AG08396 (cell line): ENCODE measurements at places on chromosomes 7 and 10.

DNA sequence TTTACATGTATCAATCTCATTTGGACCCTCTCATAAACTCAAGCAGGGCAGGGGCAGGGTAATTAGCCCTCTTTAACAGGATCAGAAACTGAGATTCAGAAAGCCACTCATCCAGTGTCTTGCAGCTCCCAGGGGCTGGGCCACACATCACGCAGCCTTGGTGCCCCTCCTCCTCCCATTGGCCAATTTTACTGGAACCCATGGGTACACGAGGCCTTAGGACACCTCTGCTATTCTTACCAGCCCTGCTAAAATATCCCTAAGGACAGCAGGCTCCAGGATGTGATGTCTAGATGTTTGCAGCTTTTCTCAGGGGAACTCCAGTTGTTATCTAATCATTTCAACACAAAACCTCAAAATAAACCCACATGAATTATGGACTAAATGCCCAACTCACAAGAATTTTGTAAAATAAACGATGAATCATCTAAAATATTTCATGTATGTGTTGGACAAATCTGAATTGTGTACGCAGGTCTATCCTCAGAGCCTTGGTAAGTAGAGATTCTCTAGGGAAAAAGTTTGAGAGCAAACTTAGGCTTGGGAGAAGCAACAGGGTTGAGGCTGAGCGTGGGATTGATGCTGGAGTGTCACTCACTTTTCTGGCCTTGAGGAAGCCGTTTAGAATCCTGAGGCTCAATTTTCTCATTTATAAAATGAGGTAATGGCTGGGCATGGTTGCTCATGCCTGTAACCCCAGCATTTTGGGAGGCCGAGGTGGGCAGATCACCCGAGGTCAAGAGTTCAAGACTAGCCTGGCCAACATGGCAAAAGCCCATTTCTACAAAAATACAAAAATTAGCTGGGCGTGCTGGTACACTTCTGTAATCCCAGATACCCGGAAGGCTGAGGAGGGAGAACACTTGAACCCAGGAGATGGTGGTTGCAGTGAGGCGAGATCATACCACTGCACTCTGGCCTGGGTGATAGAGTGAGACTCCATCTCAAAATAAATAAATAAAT lies 69.7 kb upstream of the TNS3 start:
- peak; percentile 78 for DNase-seq

GRCh38 chr10:124651402-124651891 lies 92.7 kb downstream of the FAM53B start:
- DNase-seq, result no peak

DNA sequence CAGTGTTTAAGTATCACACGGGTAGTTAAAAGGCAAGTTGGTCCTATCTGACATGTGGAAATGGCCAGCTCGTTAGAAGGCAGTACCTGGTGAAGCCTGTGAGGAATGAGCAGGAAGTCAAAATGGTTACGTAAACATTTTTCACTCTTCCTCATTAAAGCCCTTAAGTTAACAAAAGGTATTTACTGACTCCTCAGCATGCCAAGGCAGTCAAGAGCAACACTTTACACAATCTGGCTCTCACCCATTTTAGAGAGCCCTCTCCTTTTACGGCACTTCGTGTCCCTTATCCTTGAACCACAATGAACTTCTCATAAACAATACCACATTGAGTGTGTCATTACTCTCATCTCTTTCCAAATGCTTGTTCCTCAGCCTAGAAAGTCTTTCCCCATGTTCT lies 11.0 kb upstream of the RSBN1L start:
- DNase-seq, result no peak

- no peak for DNase-seq
Observed at GRCh38 chr10:69729326-69730048, 72.2 kb upstream of the COL13A1 start.

- DNase-seq, result peak; percentile 78
Observed at GRCh38 chr10:132575320-132576201, 38.0 kb downstream of the INPP5A start.

DNA sequence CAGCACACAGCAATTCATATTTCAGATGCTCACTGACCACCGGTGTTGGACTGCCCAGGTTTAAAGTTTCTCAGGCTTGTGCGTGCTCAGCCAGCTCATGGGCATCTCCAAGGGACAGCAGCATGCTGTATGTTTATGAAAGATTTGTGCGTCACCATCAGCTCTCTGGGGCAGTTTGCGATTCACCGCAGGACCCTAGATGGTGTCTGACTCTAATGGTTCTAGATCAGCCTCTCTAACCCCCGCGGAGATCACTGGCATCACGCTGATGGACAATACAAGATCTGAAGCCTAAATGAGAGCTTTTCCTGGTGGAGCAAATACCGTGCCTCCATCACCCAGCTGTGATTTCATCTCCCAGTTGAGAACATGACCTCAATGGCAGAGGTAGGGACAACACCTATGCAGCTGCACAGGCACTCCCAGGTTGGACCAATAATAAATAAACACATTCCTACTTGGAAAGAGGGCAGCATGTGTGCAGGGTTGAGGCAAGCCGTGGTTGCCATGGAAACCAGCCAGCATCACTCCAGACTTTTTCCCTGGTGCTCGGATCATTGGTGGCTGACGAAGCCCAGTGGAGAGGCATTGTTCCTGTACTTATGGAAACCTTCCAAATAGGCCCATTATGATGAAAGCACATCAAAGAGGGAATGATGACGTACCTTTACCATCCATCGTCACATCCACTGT lies 253.6 kb downstream of the KCNMA1 start:
- no peak for DNase-seq

GRCh38 chr10:5895365-5895764 lies 5.3 kb downstream of the FBH1 start:
- no peak for DNase-seq

GRCh38 chr7:137930581-137930980 lies 71.3 kb downstream of the CREB3L2 start:
- DNase-seq, result peak; percentile 18

GRCh38 chr7:2661602-2662272 lies 26.3 kb upstream of the AMZ1 start:
- DNase-seq, result no peak

DNA sequence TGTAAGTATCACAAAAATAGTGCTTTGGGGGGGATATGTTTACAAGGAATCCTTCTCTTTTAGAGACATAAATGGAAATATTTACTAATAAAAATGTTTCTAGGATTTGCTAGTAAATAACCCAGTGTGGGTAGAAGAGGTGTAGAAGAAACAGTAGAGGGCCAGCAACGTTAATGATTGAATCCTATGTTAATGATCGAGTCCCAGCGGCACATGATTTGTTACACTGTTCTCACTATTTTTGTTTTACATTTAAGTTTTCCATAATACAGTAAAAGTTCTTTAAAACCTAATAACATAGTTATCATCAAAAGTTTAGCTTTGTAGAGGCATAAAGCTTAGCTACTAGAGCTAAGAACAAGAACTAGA lies 66.0 kb downstream of the UBE2H start:
- no peak for DNase-seq

DNA sequence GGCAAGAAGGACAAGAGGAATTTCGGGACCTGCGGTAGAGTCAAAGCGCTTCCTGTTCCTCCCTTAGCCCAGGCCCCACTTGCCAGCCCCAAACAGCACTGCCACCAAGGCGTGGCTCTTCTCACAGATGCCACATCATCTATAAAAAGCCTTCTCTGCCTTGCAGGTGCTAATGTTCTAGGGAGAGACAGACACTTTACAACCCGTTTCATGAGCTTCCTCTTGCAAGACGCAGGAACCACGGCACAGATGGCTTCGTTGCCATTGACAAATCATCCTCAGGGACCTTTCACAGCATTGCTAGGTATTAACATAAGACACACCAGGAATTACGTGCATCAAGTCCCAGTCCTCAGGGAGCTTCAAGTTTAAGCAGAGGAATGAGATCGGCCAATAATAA lies 180.9 kb downstream of the JCAD start:
- no peak for DNase-seq

GRCh38 chr10:117500456-117500855 lies 42.1 kb upstream of the EMX2 start:
- no peak for DNase-seq

DNA sequence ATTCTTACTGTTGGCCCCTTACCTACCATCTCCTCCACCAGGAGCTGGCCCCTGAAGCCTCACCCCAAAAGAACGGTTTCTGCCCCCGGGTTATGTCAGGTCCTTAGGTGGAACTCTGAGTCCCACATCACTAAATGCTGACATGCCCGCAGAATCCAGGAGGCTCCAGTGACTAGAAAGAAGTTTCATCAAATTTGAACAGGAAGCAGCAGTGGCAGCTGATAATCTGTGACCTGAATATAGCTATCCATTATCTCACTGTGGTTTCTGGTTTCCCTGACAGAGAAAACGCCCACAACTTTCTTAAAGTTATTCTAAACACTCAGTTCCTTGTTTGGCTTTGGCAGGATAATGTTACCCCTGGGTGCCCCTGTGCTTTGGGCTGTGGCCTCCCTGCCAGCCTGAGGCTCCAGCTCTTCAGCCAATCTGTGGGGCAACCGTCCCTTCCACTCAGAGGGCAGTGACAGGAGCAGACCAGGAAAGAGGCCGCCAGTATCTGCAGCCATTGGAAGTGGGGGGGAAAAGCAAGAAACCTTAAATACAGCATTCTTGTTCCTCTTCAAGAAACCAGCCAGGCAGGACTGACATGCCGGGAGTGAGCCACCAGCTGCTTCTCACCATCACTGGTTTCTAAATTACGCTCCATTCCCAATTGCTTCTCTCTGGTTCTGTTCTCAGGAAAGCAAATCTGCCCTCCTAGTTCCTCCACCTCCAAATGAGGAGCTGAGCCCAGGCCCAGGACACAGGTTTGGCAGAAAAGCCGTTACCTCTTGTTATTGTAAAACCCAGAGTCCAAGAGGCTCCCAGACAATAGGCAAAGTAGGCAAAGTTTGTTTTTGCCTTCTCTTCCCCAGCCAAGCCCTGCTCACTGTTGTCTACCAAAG lies 41.2 kb upstream of the VCL start:
- no peak for DNase-seq

DNA sequence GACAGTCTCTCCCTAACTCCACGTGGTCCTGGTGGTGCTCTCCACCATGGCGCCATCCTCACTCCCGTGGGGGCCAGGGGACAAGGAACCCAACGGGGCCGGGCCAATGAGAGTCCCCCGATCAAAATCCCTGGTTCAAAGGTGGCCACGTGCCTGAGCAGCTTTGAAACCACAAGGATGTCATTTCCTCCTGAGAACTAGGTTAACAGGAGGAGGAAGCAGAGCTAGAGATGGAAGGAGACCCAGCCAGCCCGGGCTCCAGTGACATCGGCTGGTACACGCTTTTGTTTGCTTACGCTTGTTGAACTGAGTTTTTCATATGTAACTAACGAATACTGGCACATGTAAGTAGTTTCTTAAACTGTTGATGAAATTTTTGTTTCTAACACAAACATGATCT lies 61.7 kb downstream of the PRPF18 start:
- no peak for DNase-seq

GRCh38 chr7:25624833-25625232 lies 396.5 kb upstream of the NPVF start:
- no peak for DNase-seq

GRCh38 chr10:105112862-105113261 lies 471.8 kb downstream of the SORCS3 start:
- no peak for DNase-seq

DNA sequence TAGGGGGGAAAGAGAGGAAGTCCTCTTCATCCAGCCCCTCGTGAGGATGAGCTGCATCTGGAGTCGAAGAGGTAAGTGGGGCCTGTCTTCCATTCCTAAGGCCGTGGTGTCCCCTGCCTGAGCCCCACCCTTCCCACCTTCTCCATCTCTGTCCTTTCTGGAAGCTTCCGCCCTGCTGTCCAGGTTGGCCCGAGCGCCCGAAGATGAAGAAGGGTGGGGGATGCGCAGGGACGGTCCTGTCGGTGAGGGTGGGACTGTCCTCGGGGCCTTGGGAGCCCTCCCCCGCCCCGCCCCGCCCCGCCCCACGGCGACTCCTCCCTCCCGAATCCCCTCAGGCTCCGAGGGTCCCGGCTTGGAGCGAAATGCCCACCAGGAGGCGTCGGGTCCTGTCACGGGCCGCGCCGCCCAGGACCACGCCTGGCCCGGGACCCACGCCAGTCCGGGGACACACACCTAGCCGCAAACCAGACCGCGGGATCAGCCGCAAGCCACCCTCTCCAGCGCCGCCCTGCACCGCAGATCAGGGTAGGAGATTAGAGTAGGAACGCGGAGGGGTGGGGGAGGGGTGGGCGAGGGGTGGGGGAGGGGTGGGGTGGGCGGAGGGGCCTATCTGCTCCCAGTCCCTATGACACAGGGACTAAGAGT lies 15.3 kb downstream of the GPRIN2 start:
- DNase-seq, result no peak

DNA sequence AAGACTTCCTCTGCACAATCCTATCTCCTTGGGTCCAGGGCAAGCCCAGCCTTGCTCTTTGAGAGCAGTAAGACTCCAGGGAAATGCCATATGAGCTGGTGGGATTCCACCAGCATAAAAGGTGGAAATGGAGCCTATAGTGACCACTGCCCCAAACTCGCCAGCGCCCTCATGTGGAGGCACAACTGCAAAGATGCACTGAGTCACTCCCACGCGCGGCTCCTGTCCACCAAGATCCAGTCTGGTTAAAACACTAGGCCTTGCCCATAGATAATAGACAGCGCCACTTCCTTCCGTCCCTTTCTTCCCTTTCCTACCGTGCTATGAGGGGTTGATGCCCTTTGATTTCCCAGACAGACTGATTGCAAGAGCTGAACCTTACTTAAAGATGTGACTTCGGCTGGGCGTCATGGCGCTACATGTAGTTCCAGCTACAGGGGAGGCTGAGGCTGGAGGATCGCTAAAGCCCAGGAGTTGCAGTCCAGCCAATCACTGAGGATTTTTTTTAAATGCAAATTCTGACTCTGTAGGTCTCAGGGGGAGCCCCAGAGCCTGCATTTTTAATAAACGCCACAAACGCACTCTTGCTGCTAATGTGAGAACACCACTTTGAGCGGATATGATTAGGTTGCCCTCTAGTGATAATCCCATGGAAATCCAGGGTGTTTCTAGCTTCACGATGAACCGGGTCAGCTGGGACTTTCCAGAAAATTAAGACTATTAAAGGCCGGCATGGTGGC lies 136.5 kb downstream of the EPC1 start:
- DNase-seq, result peak; percentile 54

DNA sequence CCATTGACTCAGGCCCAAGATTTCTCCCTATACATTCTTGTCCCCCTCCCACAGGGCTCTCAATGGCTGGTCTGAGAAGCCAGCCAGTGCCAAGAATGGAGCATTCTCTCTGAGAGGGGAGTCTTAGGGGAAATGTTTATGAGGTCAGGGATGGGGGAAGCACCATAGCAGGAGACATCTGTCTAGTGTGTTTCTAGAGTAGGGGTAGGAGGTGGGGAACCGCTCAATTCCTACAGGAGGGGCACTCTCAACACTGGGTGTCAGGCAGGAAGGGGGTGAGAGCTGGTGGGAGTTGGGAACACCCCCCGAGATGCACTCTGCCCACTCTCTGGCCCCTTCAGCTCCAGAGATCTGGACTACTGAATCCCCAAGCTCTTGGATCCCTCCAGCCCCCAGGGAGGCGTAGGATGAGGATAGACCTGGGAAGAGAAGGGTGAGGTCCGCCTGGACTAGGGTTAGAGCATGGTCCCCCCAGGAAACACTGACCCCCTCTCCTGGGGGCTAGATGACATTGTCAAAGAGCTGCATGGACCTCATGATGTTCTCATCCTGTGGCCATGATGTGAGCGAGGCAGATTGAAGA lies 8.7 kb upstream of the OGA start:
- peak; percentile 1 for DNase-seq
